ENCODE measurements at places on chromosomes 13 and 19. TPM values are rescaled to one million over a fixed set of nuclear protein-coding genes. Genes with fewer than 3 reads are reported as not detected.

The TMEM147 gene
- total RNA-seq = 77.7 TPM

The TMEM59L gene
- 2.2 TPM for total RNA-seq

The ACP5 gene
- total RNA-seq = 429 TPM

The FFAR1 gene
- not detected for total RNA-seq

DNA sequence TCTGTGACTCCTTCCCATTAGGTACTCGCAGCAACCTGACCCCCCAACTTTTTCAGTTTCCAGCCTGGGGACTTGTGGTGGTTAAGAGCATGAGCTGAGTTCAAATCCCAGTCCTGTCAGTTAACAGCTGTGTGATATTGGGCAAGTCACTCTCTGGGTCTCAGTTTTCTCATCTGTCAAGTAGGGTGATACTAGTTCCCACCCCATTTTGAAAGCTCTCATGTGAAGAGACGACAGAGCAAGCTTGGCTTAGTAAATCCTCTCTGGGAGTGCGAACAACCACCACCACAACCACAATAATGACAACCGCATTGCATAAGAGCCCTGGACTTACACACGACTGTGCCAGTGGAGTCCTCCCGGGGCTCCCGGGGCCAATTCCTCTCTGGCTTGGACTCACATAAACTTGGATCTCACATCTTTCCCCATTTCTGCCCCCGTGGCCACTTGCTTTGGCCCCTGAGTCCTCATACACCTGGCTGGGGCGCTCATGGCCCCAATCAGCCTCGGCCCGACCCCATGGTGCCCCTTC lies 454 bp downstream of the BLVRB start:
- H3K27ac ChIP-seq = peak overlapping the region; percentile 97
- peak overlapping the region; percentile 87 for H3K4me3 ChIP-seq
- peaks cover 5% of the 10 kb centered on the region for H3K27me3 ChIP-seq
- DNase-seq = no peak
- no peaks in the 10 kb centered on the region for H3K36me3 ChIP-seq
- peaks cover 42% of the 10 kb centered on the region for H3K4me1 ChIP-seq

GRCh38 chr19:18377026-18377425 lies 8.9 kb upstream of the GDF15 start:
- H3K27me3 ChIP-seq = no peaks in the 10 kb centered on the region
- peak overlapping the region; percentile 68 for H3K27ac ChIP-seq
- H3K4me3 ChIP-seq = no peak overlapping the region
- no peaks in the 10 kb centered on the region for H3K36me3 ChIP-seq

- H3K27me3 ChIP-seq = no peaks in the 10 kb centered on the region
- H3K4me3 ChIP-seq = no peak overlapping the region
- no peak for DNase-seq
- no peaks in the 10 kb centered on the region for H3K36me3 ChIP-seq
These were observed 120.3 kb upstream of the SERTM1 start for GRCh38 chr13:36553491-36553890.

GRCh38 chr19:33954686-33955085 lies 158.0 kb downstream of the KCTD15 start:
- no peaks in the 10 kb centered on the region for H3K4me1 ChIP-seq
- H3K36me3 ChIP-seq = no peaks in the 10 kb centered on the region
- H3K27ac ChIP-seq = no peak overlapping the region
- no peaks in the 10 kb centered on the region for H3K27me3 ChIP-seq
- no peak overlapping the region for H3K4me3 ChIP-seq

DNA sequence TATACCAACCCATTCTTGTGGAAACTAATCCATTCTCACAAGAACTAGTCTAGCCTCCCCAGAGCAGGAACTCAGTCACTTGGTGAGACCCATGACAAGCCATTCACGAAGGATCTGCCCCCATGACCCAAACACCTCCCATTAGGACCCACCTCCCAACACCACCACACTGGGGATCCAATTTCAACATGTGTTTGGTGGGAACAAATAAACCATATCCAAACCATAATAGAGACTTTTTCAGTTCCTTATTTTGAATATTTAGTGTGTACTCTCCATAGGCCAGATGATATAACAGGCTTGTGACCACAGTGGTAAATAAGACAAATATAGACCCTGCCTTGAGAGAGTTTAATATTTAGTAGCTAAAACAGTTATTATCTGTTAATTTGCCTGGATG lies 227.5 kb upstream of the SERP2 start:
- H3K36me3 ChIP-seq = no peaks in the 10 kb centered on the region
- DNase-seq = no peak
- no peak overlapping the region for H3K27ac ChIP-seq

DNA sequence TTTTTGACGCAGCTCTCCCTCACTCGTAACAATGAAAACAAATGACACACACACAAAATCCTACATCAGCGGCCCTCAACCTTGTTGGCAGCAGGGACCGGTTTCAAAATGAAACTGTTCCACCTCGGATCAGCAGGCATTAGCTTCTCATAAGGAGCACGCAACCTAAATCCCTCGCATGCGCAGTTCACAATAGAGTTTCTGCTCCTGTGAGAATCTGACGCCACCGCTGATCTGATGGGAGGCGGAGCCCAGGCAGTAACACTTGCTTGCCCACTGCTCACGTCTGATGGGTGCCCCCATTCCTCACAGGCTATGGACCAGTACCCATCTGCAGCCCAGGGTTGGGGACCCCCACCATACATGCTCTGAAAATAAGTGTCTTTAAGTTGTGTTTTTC lies 43.4 kb downstream of the DHRS12 start:
- H3K4me1 ChIP-seq = peaks cover 15% of the 10 kb centered on the region
- H3K36me3 ChIP-seq = peaks cover 53% of the 10 kb centered on the region
- no peak overlapping the region for H3K4me3 ChIP-seq
- no peaks in the 10 kb centered on the region for H3K27me3 ChIP-seq
- no peak overlapping the region for H3K27ac ChIP-seq

GRCh38 chr19:4369888-4370260 lies 26.5 kb downstream of the MPND start:
- peak; percentile 83 for DNase-seq
- no peaks in the 10 kb centered on the region for H3K27me3 ChIP-seq
- H3K4me1 ChIP-seq = peaks cover 73% of the 10 kb centered on the region
- H3K4me3 ChIP-seq = peak overlapping the region; percentile 31

GRCh38 chr13:113187263-113187669 lies 21.2 kb downstream of the PCID2 start:
- H3K27me3 ChIP-seq = no peaks in the 10 kb centered on the region
- no peak for DNase-seq
- H3K27ac ChIP-seq = peak overlapping the region; percentile 4
- peaks cover 65% of the 10 kb centered on the region for H3K36me3 ChIP-seq
- no peaks in the 10 kb centered on the region for H3K4me1 ChIP-seq

DNA sequence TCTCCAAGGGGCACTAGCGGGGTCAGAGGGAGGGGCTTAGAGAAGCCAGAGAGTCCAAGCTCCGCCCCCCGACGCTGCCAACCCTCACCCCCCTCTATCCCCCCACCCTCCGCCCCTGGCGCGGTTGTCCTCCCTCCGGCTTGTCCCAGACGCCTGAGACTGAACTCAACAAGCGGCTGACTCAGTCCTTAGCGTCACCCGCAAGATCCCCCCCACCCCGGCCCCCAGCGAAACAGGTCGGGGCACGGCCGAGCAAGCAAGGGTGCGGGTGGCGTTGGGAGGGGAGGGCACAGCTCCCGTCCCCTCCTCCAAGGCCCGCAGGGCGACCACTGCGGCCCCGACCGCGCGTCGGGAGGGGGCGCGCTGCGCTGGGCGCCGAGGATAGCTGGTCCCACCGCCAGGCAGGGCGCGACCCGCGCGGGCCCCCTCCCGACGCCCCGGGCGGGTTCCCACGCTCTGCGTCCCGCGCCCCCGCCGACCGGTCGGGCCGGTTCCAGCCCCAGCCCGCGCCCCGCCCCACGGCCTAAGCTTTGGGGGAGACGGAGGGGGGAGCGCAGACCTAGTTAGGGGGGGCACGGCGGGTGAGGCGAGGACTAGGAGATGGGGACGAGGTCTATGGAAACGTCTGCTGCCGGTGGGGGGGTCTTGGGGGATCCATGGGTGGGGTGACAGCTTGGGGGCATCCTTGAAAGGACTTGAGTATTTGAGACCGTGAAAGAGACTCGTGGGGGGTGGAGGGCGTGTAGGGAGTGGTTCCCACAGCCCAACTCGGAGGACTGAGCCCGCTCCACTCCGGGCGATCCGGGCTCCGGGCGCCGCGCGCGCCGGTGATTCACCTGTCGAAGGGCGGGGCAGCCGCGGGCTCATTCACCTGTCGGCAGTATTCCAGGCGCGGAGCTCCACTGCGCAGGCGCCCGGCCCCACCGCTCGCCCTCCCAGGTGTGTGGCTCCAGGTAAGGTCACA lies 5.1 kb downstream of the NOTCH3 start:
- H3K36me3 ChIP-seq = no peaks in the 10 kb centered on the region
- DNase-seq = peak; percentile 92
- H3K27me3 ChIP-seq = peaks cover 6% of the 10 kb centered on the region
- H3K27ac ChIP-seq = peak overlapping the region; percentile 30

DNA sequence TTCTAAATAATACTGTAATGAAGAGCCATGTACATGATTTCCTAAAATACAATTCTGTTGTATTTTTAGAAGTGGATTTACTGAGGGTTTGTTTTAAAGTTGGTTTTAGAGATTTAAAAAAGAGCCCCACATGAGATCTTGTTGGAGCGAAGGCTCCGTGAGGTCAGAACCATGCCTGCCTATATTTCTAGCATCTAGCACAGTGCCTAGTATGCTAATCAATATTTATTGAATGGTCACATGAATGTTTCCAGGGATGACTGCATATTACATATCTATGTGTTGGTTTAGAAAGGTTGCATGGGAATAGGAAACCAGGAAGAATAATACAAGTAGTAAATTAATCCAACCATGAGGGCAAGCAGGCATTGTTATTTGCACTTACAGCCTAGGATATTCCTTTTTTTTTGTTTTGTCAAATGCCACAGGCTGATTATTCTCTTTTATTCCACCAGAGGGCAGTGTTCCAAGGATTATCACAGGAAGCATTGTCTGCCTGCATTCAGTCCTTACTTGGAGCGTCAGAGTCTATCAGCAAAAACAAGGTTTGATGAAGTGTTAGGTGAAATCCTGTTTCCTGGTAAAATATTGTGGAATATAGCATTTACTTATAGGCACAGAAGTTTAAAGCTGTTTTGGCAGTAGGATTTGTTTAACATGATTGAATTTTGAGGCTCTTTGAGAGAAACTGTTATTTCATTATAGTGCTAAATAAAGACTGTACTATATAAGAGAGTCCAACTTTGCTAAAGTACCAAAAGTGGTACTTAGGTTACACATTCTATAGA lies 46.8 kb downstream of the COG3 start:
- H3K27ac ChIP-seq = peak overlapping the region; percentile 33
- peaks cover 4% of the 10 kb centered on the region for H3K4me1 ChIP-seq
- peaks cover 93% of the 10 kb centered on the region for H3K36me3 ChIP-seq
- no peaks in the 10 kb centered on the region for H3K27me3 ChIP-seq

GRCh38 chr19:30312582-30313352 lies 59.4 kb upstream of the ZNF536 start:
- H3K36me3 ChIP-seq = no peaks in the 10 kb centered on the region
- H3K27ac ChIP-seq = no peak overlapping the region
- H3K4me1 ChIP-seq = no peaks in the 10 kb centered on the region

DNA sequence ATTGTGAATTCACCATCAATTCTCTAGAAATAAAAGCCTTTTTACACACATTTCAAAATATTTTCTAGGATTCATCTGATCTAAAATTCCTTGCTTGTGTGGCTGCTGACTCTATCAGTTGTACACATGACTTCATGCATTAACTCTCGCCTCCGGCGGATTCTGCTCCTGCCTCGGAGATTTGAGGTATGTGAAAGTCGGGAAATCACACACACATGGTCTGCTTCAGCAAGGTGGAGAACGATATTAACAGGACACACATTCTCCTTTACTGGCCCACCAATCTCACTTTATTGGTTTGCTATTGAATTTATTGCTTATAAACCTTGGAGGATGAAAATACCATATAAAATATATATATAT lies 855.7 kb downstream of the SLITRK5 start:
- H3K4me1 ChIP-seq = no peaks in the 10 kb centered on the region
- no peaks in the 10 kb centered on the region for H3K27me3 ChIP-seq
- no peaks in the 10 kb centered on the region for H3K36me3 ChIP-seq
- no peak for DNase-seq

DNA sequence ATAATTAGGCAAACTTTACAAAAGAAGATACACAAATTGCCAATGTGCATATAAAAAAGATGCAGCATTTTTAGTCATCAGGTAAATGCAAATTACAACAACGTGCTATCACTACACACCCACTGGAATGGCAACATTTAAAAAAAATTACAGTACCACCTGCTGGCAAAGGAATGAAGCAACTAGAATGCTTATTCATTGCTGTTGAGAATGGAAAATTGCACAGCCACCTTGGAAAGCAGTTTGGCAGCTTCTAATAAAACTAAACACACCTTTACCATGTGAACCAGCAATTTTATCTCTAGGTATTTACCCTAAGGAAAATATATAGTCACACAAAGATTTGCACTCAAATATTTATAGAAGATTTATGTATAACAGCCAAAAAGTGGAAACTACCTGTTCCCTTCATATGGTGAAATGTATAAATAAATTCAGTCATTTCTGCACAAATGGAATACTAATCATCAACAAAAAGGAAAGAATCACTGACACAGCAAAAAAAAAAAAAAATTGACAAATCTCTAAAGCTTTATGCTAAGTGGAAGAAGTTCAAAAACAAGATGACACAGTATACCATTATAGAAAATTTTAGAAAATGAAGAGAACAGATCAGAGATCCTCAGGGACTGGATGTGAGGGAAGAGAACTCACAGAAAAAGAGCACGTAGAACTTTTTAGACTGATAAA lies 30.3 kb downstream of the OXGR1 start:
- H3K36me3 ChIP-seq = no peaks in the 10 kb centered on the region
- H3K4me3 ChIP-seq = no peak overlapping the region
- no peak for DNase-seq
- H3K4me1 ChIP-seq = no peaks in the 10 kb centered on the region
- H3K27ac ChIP-seq = no peak overlapping the region

DNA sequence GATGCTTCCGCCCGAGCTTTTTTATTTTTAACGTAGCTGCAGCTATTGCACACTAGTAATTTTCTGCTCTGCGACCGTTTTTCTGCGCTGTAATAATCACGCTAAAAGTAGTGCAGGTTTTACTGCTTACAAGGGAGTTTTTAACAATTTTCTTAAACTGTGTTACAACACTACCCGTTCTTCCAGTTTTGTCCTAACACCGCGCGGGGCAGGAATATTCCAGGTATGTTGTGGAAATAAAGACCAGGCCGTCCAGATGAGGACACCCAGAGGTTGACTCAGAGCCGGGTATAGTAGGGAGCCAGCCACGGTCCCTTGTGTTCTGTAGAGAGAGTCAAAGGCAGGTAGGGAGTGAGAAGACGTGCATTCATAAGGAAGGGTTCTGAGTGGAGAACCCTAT lies 21.7 kb downstream of the ZNF274 start:
- no peaks in the 10 kb centered on the region for H3K27me3 ChIP-seq
- H3K36me3 ChIP-seq = peaks cover 37% of the 10 kb centered on the region
- H3K4me3 ChIP-seq = no peak overlapping the region
- DNase-seq = no peak
- no peak overlapping the region for H3K27ac ChIP-seq

GRCh38 chr19:41563854-41564514 lies 12.0 kb upstream of the CEACAM21 start:
- peaks cover 18% of the 10 kb centered on the region for H3K4me1 ChIP-seq
- no peak overlapping the region for H3K27ac ChIP-seq
- H3K4me3 ChIP-seq = no peak overlapping the region

GRCh38 chr13:112777637-112778406 lies 88.0 kb downstream of the ATP11A start:
- H3K27ac ChIP-seq = no peak overlapping the region
- H3K27me3 ChIP-seq = no peaks in the 10 kb centered on the region
- no peak overlapping the region for H3K4me3 ChIP-seq
- H3K4me1 ChIP-seq = peaks cover 45% of the 10 kb centered on the region
- no peak for DNase-seq
- H3K36me3 ChIP-seq = peaks cover 5% of the 10 kb centered on the region

- no peaks in the 10 kb centered on the region for H3K36me3 ChIP-seq
- peak; percentile 72 for DNase-seq
- H3K4me3 ChIP-seq = no peak overlapping the region
These were observed 14.6 kb downstream of the FAM187B start for GRCh38 chr19:35213663-35214632.
